Daoy (cell line): ENCODE measurements at places on chromosomes 5 and 9. TPM values are rescaled to one million over a fixed set of nuclear protein-coding genes. Genes with fewer than 3 reads are reported as not detected.

- no peak for DNase-seq
Measured at GRCh38 chr9:93190133-93190525, 6.2 kb downstream of the WNK2 start.

DNA sequence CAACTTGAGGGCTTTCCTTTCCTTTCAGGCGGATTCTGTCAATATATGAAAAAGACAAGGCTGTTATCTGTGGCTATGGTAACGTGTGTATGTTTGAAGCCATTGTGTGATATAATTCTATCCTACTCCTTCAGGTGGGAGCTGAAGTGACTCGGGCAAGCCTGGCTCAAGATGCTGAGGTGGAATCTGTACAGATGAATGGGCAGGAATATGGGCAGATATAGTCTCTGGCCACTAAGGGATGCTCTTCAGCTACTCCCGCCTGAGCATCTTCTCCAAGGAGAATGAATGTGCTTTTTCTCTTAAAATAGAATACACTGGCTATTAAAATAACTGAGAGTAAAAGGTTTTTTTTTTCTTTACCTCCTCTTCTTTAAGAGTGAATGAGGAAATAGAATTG is 244.8 kb downstream of the ADGRV1 start:
- DNase-seq = no peak

ADRB2 gene
- total RNA-seq = 2.1 and 3.7 TPM in 2 replicates

- DNase-seq = no peak
Measured at GRCh38 chr9:120440791-120441190, 139.2 kb downstream of the CDK5RAP2 start.

TSSK1B gene
- not detected in 2 replicates for total RNA-seq

- no peak for DNase-seq
Measured at GRCh38 chr9:1536522-1537170, 478.5 kb upstream of the SMARCA2 start.

GRCh38 chr5:112878760-112879159 is 17.7 kb downstream of the SRP19 start:
- DNase-seq = peak; percentile 23

DNA sequence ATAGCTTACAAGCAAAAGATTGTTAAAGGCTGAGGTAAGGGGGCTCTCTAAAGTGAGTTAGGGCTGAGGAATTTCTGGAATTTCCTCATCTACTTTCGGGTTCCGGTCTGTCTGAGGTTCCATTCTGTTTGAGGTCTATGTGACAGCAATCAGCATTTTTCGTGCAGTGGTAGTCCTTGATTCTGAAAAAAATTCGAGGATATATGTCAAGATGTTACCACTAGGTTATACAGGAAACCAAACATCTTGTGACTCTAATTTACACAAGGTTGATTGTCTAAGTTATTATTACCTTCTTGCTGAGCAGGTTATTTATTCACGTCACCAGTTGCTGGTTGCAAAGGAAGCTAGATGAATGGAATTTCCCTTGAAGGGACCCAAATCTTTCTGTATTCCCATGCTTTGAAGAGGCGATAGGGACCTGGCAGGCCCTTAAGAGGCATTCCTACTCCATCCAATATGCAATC is 35.2 kb downstream of the RLN2 start:
- DNase-seq = peak; percentile 88

ADGRV1 gene
- 10.6 and 15.4 TPM in 2 replicates for total RNA-seq
